GM04503 (cell line): ENCODE measurements at places on chromosomes 3 and 15.

DNA sequence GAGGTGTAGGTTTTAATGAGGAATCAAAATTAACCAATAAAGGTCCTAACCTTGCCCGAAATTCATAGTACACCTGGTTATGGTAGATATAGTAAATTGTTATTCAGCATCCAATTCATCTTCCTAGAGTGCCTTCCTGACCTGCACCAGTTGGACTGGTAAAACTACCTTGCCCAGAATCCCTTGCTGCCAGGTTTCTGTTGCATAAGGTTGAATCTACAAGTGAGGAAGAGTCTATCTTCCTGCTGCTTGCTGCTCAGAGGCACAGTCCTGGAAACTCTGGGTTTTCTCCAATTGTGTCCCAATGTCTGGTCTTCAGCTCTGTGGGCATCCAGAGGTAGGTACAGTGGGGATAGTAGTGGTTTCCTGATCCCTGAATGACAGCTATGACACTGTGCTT lies 17.3 kb downstream of the CCDC54 start:
- no peak for DNase-seq

GRCh38 chr15:50135031-50135551 lies 16.1 kb upstream of the ATP8B4 start:
- no peak for DNase-seq

- DNase-seq: no peak
Measured at GRCh38 chr3:14771593-14772497, 46.9 kb upstream of the FGD5 start.

DNA sequence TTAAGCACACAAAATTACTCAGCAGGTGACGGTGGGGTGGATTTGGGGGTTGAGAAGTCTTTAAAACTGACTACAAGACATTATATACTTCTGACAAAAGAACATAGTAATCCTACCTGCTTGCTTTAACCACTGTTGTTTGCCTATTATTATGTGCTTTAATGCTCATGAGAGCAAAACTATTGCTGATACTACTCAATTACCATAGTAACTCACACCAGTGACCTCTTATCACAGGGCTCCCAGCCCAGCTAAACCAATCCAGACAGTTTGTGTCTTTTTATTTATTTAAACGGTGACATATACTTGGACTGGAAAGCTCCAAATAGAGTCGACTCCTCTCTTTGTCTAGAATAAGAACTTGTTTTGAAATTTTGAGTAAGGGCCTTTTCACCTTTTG lies 42.8 kb upstream of the FEZF2 start:
- no peak for DNase-seq

DNA sequence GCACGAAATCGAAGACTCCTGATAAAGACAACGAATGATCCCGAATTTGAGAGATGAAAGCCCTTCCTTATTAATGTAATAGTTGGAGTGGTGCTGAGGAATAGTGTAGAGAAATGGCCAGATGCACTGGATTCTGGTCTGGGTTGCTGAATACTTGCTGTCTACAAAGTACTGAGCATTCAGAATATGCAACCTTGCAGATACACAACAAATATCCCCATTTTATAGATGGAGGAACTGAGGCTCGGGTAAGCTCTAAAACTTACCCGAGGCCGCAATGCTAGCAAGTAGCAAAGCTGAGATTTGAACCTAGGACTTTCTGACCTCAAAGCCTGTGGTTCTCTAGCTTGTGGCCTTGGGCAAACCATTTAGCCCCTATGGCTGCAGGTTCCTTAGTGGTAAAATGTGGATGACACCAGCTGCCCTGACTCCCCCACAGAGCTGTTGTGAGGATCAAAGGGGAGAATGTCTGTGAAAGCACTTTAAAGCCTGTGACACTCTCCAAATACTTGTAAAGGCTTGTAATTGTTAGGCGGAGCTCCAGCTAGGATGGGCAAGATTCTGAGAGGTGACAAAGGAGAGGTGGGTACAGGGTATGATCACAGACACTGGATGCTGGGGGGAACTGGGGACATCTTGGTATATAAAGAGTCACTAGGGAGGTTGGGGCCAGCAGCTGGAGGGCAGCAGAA lies 39.8 kb downstream of the FOXB1 start:
- DNase-seq: no peak

- DNase-seq: no peak
Measured at GRCh38 chr3:130255442-130255841, 90.0 kb upstream of the COL6A5 start.

DNA sequence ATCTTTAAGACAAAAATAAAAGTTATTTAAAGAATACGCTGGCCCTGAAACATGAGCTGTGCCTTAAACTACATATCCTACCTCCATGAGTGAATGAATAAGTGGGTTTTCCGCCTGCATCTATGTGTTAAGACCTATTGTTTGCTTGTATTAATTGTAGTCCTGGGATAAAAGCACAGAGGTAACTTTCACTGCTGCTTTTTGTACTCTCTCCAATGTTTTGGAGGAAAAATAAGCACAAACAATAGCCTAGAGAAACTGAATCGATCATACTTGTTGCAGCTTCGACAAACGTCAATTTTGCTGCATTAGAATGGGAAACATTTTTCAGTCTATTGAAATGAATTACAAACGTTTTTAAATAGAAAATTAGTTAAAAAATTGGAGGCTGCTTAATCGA lies 1.3 kb upstream of the CTNNB1 start:
- DNase-seq: no peak

GRCh38 chr3:19891740-19892139 lies 42.3 kb downstream of the EFHB start:
- no peak for DNase-seq

DNA sequence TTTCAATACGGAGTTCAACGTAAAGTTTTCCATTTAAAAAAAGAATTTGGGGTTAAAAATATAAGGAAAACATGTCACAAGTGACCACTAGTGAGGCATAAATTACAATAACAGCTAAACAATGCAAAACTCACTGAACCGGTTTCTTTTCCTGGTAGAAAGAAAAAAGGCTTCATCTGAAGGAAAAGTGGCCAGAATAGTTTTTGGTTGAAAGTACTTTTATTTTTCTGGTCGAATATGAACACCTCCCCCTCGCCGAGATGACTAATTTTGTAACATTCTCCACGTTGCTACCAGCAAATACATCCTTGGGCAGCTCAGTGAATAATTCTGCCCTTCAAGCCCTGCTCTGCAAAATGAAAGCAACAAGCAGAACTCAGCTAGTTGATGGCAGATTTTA lies 3.9 kb upstream of the SRGAP3 start:
- DNase-seq: no peak

- DNase-seq: no peak
Measured at GRCh38 chr3:63060412-63060811, 185.2 kb upstream of the CADPS start.

DNA sequence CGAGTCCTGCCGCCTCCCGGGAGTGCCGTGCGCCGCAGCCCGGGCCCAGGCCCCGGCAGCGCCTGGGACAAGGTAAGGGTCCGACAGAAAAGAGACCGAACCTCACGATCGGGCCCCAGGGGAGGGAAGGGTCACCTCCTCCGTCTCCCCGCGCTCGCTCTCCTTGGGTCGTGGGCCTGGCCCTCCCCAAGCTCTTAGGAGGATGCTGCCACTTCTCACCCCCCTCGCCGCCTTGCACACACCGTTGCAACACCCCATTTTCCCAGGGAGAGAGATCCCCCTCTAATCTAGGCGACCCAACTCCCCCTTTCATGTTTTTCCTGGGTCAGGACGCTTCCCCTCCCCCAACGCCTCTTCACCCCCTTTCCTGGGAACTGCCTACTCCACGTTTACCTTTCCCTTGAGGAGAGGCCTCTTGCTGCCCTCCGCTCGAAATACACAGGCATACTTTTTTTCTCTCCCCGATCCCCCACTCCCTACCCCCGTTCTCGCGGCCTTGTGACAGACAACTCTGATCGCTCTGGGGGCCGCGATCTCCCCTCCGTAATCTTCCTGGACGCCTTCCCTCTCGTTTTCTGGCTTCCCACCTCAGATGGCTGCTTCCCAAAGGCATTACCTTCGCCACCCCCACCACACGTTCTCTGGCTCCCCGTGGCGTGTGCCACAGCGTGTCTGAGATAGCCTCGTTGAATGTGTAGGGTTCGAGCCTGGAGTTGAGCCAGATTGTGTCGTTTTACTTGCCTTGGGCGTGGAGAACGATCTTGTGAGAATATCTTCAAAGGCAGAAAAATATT lies 688 bp downstream of the SETD5 start:
- no peak for DNase-seq

DNA sequence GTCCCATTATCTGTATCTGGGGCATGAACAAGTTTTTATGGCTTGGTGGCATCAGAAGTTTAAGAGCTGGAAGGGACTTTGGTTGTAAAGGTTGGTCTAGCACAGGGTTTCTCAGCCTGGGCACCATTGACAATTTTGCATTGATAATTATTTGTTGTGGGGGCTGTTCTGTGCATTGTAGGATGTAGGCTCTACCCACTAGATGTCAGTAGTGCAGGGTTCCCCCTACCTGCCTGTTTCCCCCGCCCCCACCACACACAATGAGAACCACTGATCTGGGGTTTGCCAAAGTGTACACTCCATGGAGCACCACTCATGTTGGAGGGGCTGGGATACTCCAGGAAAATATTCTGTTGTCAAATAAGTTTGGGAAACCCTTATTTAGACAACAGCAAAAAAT lies 42.7 kb downstream of the PLCL2 start:
- DNase-seq: no peak

DNA sequence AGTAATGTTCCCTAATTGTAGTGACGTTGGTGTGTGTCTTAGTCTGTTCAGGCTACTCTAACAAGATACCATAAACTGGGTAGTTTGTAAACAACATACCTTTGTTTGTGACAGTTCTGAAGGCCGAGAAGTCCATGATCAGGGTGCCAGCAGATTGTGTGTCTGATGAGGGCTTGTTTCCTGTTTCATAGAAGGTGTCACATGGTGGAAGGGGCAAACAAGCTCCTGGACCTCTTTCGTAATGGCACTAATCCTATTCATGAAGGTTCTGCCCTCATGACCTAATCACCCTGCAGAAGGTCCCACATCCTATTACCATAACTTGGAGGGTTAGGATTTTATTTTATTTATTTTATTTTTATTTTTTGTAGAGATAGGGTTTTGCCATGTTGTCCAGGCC lies 11.1 kb downstream of the ATXN7 start:
- no peak for DNase-seq

DNA sequence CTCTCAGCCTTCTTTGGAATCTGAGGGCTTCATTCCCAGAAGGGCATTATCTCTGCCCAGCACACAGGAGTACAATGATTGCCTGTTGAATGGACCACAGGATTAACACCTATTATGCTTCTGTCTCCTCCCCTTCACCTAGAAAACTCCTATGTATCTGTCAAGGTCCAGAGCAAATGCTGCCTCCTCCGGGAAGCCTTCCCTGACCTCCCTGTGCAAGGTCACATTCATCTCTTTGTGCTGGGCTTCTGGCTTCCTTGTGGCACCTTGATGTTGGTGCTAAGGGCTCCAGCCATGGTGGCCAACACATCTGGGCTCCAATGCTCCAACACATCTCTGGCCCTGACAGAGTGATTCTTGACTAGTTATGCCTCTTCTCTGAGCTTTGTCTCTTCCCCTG lies 49.9 kb upstream of the ATP2B2 start:
- no peak for DNase-seq

GRCh38 chr3:96192966-96193550 lies 621.3 kb upstream of the EPHA6 start:
- no peak for DNase-seq

DNA sequence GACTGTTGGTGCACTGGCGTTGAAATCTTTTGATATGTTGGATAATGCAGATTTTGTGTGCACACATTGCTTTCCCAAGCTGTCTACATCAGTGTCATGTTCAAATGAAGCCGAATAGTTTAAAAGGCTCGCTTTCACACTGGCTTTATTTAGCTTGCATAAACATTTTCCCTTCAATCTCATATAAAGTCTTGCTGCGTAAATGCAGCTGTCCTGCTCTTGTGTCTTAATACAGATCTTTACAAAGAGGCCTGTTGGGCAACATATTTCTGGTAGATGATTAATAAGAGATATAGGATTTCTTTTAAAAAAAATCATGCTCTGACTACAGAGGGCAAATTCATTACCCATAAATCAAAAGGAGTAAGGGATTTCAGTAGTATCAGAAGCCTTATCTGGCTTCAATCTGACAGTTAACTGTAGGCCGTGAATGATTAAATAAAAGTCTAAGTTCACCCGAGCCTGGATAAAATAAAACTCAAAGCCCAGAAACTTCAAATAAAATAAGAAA lies 937.2 kb downstream of the FHIT start:
- DNase-seq: no peak

DNA sequence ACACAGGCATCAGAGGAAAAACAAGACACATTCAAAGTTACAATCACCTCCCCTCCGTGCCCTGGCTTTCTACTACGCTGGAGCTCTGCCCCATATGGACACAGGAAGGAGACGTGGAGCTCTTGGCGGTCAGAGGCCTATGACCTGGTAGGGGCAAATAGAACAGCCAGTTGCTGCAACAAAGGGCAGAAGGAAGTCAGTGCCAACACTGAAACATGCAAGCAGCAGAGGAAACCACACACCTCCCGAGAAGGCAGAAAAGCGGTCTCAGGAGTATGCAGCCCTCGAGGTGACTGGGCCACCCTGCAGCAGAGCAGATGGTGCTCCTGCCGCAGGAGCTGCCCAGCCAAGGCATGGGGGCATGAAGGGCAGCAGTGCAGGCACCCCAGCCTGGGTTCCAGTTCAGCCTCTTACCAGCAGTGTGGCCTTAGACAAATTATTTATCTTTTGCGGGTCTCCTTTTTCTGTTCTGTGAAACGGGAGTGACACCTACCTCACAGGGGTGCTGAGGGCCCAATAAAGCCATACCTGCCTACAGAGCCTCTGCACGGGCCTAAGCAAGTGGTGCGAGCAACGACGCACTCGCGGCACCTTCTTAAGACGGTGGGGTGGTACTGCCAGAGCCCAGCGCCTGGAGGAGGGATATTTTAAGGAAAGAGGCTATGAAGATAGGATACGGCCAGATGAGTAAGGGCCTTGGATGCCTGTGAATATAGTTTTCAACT lies 8.6 kb downstream of the ZXDC start:
- no peak for DNase-seq

DNA sequence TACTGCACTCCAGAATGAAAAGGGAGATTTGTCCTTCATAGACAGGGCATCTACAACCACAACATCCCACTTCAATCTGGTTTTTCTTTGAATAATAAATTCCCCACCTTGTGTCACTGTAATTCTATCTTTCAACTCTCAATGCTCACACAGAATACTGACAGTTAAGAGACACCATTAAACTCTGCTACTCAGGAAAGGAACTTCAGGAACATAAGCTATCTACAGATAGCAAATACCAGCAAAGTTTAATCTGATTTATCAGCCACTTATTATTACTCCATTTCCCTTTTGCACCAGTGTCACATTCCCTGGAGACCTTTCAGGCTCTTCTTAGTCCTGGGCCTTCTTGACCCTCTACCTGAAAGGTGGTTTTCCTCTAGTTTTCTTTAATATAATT lies 152.0 kb upstream of the LPP start:
- no peak for DNase-seq

- no peak for DNase-seq
Measured at GRCh38 chr3:122299215-122299614, 25.8 kb upstream of the CSTA start.
